ENCODE measurements at places on chromosomes 3 and 15.

DNA sequence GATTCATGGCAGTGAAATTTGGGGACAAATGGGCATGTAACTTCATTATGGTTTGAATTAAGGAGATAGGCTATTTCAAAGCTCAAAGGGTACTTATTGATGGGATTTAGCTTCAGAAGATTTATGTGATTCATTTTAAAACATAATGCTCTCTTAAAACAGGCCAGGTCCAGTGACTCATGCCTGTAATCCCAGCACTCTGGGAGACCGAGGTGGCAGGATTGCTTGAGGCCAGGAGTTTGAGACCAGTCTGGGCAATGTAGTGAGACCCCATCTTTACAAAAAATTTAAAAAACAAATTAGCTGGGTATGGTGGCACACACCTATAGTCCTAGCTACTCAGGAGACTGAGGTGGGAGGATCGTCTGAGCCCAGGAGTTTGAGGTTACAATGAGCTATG is 11.5 kb downstream of the THAP10 start:
- H3K4me3 ChIP-seq: no peak overlapping the region
- no peaks in the 10 kb centered on the region for H3K27me3 ChIP-seq
- no peaks in the 10 kb centered on the region for H3K4me1 ChIP-seq
- DNase-seq: no peak

DNA sequence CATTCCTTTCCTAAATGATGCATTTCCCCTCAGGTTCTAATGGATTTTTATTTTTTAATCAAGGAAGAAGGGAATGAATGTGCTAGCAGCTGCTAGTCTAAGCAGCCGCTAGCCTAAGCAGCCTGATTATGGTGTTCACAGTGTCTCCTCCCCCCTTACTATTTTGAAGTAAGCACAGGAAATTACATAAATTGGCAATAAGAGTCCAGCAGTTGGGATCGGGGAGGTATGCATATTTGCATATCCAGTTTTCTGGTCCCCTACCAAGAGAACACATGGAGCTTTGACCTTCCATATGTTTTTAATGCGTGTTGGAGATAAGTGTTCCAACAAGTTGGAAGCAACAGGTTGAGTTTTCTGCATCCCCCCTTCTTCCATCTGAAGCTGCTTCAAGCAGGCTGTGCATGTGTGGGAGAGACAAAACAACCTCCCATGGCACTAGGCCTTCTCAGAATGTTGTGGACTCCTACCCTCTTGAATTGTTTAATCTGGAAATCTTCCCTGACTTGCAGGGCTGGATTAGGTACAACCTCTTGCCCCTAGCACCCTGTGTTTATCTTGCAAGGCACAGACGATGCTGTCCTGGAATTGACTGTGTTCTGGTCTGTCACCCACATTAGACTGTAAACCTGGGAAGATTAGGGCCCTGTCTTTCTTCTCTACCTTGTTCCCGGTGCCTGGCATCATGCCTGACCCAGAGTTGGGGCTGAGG is 124.8 kb upstream of the LRIG1 start:
- no peak for DNase-seq
- no peaks in the 10 kb centered on the region for H3K36me3 ChIP-seq
- H3K27me3 ChIP-seq: no peaks in the 10 kb centered on the region
- no peak overlapping the region for H3K4me3 ChIP-seq
- H3K27ac ChIP-seq: no peak overlapping the region

- no peaks in the 10 kb centered on the region for H3K36me3 ChIP-seq
- H3K4me1 ChIP-seq: peaks cover 12% of the 10 kb centered on the region
- peak within 1 kb of the TSS; percentile 54 for H3K4me3 ChIP-seq
- DNase-seq: peak; percentile 28
- no peak within 1 kb of the TSS for H3K27ac ChIP-seq
Measured at GRCh38 chr15:74725225-74725774, at the start of gene CYP1A1. Gene CYP1A1 (minus strand): TSS chr15:74725528. CDS start chr15:74723097, 2,431 bp downstream.

DNA sequence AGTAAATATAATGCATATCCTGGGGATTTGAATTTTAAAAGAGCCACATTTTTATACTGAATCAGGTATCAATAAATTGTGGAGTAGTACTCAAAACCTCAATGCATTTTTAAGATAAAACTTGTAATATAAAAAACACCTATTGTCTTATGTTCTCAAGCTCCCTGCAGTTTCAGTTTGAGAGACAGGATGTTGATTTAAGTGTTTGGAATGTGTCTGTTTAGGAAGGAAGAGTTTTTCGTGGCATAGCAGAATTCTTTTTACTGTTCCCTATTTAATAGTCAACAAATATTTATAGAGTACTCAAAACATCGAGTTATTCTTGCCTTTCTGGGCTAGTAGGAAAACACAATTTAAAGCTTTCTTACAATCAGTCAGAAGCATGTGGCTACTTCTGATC is 146.1 kb upstream of the BCHE start:
- H3K4me3 ChIP-seq: no peak overlapping the region
- H3K27ac ChIP-seq: no peak overlapping the region
- H3K27me3 ChIP-seq: no peaks in the 10 kb centered on the region
- H3K4me1 ChIP-seq: no peaks in the 10 kb centered on the region
- H3K36me3 ChIP-seq: no peaks in the 10 kb centered on the region

GRCh38 chr3:177199206-177199760 is 2.0 kb upstream of the TBL1XR1 start:
- no peak overlapping the region for H3K27ac ChIP-seq
- no peaks in the 10 kb centered on the region for H3K27me3 ChIP-seq
- H3K4me3 ChIP-seq: no peak overlapping the region
- no peak for DNase-seq

DNA sequence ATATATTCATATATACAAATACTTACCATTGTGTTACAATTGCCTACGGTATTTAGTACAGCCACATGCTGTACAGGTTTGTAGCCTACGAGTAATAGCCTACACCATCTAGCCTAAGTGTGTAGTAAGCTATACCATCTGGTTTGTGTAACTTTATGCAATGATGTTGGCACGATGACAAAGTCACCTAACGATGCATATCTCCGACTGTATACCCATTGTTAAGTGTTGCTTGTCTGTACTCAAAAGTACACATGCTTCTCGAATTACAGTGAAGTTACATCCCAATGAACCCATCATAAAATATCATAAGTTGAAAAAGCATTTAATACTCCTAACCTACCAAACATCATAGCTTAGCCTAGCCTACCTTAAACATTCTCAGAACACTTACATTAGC is 327.1 kb downstream of the KBTBD8 start:
- H3K27me3 ChIP-seq: no peaks in the 10 kb centered on the region
- H3K4me1 ChIP-seq: no peaks in the 10 kb centered on the region
- H3K36me3 ChIP-seq: no peaks in the 10 kb centered on the region
- no peak for DNase-seq
- H3K4me3 ChIP-seq: no peak overlapping the region

DNA sequence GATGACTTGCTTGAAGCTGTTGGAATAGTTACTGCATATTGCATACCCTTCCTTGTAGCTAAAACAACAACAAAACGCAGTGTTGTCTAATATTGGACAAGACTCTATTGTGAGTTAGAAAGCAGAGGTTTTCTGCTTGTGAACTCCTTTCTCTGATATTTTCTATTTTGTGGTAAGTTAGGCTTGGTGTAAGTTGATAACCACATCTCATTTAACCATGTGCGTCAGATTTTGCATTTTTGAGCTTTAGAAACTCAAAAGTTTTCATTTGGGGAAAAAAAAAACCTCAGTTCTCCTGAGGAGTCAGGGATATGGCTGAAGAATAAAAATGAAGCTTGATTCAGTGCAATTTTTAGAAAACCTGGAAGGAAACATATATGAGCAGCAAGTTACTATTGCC is 1.5 kb downstream of the ARIH1 start:
- no peaks in the 10 kb centered on the region for H3K36me3 ChIP-seq
- peaks cover 26% of the 10 kb centered on the region for H3K4me1 ChIP-seq
- DNase-seq: no peak
- peak overlapping the region; percentile 97 for H3K4me3 ChIP-seq

DNA sequence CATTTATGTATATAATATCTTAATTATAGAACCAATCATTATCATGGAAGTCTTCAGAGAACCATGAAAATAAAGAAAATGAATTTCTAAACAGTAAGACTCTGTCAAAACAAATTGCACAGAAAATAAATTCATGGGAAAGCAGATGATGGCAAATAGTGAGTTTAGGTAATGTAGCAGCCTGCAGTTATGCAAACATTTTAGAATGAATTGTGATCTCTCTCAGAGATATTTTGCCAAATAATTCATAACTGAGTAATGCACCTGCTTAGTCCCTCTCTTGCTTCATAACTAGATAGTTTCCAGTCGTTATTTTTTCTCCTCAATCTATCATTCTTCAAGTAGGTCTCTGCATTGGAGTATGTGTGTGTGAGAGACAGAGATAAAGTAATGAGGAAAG is 492.7 kb upstream of the THBS1 start:
- H3K36me3 ChIP-seq: no peaks in the 10 kb centered on the region
- no peak overlapping the region for H3K4me3 ChIP-seq
- H3K27ac ChIP-seq: no peak overlapping the region
- no peaks in the 10 kb centered on the region for H3K4me1 ChIP-seq

DNA sequence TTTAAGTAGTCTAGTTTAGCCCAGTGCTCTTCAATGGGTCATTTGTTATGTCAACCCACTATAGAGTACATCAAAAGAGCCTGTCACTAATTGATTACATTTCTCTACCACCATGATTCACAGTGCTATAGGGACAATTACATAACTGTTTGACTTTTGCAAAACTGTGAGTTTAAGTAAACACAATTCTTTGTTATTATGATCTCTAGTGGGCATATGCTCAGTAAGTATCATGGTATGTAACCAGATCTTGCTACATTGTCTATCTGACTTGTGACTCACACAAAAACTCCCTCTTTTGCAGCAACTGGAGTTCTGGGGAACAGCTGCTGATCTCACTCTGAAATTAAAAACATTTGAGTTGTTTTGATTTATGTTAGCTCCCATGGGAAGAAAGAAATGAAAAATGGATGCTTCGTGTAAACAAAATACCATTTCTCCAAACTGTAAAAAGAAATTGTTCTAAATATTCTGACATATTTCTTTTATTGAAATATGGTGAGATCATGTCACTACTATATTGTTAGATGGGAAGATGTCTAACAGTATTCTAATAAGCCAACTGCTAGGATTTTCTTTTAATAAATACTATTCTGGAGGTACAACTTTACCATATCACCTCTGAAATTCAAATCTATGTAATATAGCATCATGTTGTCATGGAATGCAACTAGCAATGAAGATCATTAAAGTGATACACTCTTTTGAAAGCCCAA is 470.4 kb downstream of the ROBO1 start:
- no peak overlapping the region for H3K4me3 ChIP-seq
- H3K36me3 ChIP-seq: no peaks in the 10 kb centered on the region
- no peak overlapping the region for H3K27ac ChIP-seq
- DNase-seq: no peak
- no peaks in the 10 kb centered on the region for H3K27me3 ChIP-seq

DNA sequence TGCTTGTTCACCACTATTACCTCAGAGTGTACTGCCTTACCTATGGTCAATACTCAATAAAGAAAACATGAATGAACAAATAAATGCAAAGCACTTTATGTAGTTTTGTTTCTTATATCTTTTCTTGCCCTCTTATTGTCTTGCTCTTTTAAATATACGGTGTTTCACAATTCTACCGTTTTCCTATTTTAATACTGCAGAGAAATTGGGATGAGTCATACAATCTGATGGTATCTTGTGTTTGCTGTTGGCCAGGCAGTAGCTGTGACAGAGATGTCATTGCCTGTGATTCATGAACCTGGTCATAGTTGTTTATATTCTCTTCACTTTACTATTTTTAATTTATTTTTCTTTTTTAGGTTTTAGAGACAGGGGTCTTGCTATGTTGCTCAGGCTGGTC is 48.3 kb downstream of the SERP1 start:
- DNase-seq: no peak
- no peaks in the 10 kb centered on the region for H3K27me3 ChIP-seq
- H3K27ac ChIP-seq: no peak overlapping the region

DNA sequence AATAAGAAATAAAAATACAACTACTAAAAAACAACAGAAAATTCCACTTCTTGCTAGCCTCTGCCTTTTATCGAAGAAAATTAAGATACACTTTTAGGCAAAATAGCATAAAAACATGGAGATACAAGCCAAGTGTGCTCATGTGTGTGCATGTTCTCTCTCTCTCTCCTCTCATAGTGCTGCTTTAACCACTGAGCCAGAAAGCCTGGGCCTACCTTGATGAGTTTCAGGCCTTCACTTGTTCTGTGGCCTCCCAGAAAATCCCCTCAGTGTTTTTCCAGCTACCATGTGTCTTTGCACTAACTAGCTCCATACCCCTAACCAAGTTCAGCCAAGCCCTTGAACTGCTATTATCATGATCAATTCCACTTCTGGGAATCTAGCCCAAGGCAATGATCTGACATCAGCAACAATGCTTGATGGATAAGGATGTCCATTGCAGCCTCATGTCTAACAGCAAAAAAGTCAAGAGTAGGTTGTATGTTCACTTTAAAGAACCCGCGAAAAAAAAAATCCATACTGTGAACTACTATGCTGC is 18.1 kb downstream of the CYP11A1 start:
- no peaks in the 10 kb centered on the region for H3K36me3 ChIP-seq
- H3K4me1 ChIP-seq: peaks cover 15% of the 10 kb centered on the region
- H3K27me3 ChIP-seq: no peaks in the 10 kb centered on the region
- H3K4me3 ChIP-seq: no peak overlapping the region
- peak overlapping the region; percentile 57 for H3K27ac ChIP-seq
